ENCODE measurements at places on chromosomes 6 and 20.

GRCh38 chr20:21437248-21437647 lies 39.9 kb upstream of the NKX2-4 start:
- no peak for DNase-seq

DNA sequence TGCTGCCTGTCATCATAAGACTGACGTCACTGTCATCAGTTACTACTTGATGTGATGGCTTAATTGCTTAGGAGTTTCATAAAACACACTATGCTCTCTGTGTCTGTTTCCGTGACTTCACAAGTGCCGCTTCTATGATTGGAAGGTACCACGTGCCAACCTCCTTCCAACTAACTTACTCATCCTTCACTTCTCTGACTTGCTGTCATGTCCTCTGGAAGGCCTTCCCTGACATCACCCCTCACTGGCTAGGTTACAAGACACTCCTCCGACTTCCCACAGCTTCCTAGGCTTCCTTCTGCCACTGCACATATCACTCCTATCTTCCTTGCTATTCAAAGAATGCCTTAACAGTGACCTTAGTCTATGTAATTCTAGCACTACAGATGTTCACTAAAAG lies 20.4 kb downstream of the SERINC3 start:
- DNase-seq = no peak

GRCh38 chr20:10469599-10469998 lies 34.5 kb downstream of the SLX4IP start:
- DNase-seq = peak; percentile 35

DNA sequence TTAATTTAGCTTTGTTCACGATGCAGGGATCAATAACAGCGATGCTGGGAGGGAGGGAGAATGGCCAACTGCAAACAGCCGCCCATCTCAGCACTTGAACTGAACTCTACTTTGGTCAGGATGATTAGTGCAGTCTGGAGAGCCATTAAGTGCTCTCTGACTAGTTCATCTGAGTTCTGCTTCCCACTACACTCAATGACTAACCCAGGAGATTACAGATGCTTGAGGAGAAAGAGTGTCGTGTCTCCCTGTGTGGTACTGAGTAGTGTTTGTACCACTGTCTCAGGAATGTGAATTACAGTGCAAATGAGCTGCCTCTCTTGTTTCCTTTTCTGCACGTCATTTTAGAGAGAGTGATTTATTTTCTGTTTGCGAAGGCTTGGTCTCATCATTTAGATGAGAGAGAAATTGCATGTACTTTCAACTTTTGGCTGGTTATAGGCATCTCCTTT lies 23.5 kb downstream of the CARMIL1 start:
- DNase-seq = peak; percentile 83

DNA sequence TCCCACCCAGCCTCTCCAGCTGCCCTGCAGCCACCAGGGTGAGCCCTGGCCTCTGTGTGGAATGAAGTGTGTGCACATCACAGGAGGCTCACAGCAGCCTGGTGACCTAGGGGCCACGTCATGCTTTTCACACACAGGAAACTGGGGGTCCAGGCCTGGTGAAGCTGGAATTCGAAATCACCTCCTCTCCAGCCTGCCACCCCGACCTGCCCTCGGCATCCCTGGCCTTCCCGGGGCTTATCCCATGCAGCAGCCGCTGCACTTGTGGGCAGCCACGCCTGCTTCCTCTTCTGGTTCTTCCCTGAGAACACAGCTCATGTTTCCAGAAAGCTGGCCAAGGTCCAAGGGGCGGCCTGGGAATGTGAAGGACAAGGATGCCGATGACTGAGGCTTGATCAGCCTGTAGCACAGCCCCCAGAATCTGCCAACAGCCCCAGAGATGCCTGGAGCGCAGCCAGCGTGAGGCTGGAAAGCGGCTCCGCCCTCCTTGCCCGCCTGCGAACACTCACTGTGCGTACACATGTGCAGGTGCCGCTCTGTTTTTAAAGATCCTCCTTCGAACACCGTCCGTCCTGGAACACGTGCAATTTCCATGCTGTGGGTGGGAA lies 4.2 kb upstream of the NTSR1 start:
- peak; percentile 60 for DNase-seq

GRCh38 chr20:19757487-19758132 lies 448 bp upstream of the RIN2 start:
- DNase-seq = peak; percentile 37

DNA sequence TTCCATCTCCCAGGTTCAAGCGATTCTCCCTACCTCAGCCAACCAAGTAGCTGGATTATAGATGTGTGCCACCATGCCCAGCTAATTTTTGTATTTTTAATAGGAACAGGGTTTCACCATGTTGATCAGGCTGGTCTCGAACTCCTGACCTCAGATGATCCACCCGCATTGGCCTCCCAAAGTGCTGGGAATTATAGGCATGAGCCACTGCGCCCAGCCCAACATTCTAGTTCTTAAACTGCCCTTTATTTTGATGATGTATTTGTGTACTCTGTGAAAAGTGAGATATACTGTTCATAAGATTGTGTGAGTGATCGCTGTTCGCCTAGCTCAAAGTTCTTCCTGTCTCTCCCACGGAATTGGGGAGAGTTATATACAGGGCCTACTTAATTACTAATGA lies 93.1 kb downstream of the HFE start:
- DNase-seq = no peak

- no peak for DNase-seq
These were observed 97.4 kb upstream of the ARMC2 start for GRCh38 chr6:108750801-108751200.
